ENCODE measurements at places on chromosomes 16 and 17.

- DNase-seq, result peak; percentile 45
These were observed 674 bp downstream of the C17orf75 start for GRCh38 chr17:32341141-32341856.

DNA sequence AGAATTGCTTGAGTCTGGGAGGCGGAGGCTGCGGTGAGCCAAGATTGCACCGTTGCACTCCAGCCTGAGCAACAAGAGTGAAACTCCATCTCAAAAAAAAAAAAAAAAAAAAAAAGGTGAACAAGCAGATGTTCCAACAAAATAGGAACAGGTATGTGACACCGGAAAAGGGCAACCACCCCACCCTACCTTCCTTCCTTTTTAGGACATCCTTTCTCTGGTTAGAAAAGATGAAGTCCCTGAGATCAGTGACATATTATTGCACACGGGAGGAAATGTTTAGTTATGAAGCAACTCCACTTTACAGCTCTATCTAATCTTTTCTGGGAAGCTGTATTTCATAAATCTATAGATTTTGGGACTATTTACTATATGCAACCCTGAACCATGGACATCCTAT, 114.2 kb upstream of the MON1B start:
- DNase-seq, result no peak

DNA sequence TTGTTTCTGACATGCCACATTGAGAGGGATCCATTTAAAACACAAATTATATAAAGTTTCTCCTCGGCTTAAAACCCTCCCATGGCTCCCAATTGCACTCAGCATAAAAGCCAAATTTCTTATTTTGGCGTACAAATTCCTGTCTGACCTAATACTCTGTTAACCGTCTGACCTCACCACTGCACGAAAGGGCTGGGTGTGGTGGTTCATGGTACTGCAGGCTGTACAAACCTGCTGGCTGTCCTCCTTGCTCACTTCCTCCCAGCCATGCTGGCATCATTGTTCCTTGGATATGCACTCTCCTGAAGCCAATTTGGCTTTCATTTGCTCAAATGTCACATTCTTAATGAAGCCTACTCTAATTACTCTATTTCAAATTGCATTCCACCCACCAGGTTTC, 301.6 kb upstream of the C16orf82 start:
- no peak for DNase-seq

- DNase-seq, result no peak
These were observed 871 bp downstream of the ABCA8 start for GRCh38 chr17:68954146-68954896.

GRCh38 chr17:1623057-1623630, 5.5 kb downstream of the SLC43A2 start:
- no peak for DNase-seq

GRCh38 chr17:42857389-42857788, 6.4 kb downstream of the AOC3 start:
- DNase-seq, result peak; percentile 8

Data from mucosa of descending colon (tissue), 3 donors.